ENCODE measurements at places on chromosomes 5 and 9.

- DNase-seq: no peak
These were observed 213.9 kb downstream of the PRDM9 start for GRCh38 chr5:23721336-23721735.

- no peak for DNase-seq
These were observed 8.0 kb upstream of the REEP5 start for GRCh38 chr5:112930082-112930344.

DNA sequence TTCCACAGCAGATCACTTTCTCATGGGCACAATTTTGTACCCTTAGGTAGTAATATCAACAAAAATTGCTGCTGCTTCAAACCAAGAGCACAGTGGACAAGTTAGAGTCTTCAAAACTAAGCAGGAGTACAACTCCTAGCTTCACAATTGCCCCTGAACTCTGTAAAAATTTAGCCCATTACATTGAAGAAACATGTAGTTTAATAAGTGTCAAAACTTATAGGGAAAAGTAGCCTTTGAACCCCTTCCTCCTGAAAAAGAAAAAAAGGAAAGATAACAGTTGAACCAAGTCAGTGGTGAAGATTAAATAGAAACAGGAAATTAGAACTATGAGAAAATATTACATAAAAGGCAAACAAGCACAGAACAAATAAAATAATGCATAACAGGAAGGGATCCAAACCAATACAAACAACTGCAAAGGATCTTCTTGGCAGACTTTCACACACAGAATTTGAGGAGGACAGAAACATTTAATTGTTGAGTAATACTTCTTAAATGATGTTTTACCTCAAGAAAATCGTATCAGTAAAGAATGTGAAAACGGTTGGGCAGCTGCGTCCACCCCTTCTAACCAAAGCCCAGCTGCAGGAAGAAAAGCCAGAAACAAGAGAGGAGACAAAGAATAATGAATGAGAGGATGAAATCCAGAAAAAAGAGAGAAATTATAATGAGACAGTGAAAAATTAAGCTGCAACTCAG lies 636.0 kb downstream of the NR2F1-AS1 start:
- peak; percentile 72 for DNase-seq

DNA sequence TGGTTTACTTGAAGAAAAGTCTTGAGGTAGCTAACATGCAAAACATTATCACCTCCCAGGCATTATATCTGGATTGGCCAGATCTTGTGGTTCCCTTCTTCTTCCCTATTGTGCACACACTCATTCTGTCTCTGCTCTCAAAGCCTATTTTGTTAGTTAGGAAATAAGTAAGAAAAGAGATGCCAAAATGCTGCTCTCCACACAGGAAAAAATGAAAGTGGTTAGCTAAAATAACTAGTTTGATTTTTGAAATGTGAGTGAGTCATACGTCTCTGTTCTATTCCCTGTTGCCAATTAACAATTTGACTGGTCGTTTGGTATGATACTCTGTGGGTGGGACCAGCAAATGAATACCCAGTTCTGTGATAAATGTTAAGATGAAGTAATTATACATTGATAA lies 28.1 kb downstream of the LMNB1 start:
- DNase-seq: no peak

DNA sequence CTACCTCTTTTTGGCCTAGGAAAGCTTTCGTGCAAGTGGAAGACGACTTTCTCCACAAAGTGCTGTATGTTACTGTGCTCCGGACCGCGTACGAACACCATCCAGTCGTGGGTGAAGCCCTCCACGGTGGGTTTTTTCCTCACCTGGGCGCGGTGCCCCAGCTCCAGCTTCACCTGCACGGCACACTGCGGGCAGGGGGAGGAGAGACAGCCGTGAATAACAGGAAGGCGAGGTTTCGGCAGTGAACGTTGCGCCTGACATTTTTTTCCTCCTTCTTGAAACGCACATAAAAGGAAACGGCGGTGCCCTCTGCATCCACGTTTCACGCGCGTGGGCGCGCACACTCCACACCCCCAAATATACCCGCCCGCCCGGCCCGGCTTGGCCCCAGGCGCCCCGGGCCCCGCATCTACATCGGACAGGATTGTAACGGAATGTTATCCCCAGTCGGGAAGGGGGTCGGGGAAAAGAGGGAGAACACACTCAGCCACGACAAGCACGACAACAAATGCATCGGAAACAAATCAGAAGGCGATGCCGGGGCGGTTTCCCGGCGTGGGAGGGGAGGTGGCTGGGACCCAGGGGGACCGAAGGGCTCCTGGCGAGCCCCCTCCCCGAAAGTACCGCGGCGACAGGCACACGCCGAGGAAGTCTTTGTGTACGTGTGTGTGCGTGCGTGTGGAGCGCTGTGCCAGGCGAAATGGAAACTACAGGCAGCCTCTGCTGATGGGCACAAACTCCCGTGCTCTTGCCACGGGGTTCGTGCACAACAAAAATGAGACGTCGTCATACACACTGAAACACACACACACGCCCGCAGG lies 1.4 kb downstream of the MLLT3 start:
- DNase-seq: peak; percentile 67

GRCh38 chr5:179147991-179148702 lies 88.0 kb downstream of the ZNF354C start:
- no peak for DNase-seq

GRCh38 chr5:125720348-125720685 lies 702.9 kb upstream of the GRAMD2B start:
- no peak for DNase-seq

DNA sequence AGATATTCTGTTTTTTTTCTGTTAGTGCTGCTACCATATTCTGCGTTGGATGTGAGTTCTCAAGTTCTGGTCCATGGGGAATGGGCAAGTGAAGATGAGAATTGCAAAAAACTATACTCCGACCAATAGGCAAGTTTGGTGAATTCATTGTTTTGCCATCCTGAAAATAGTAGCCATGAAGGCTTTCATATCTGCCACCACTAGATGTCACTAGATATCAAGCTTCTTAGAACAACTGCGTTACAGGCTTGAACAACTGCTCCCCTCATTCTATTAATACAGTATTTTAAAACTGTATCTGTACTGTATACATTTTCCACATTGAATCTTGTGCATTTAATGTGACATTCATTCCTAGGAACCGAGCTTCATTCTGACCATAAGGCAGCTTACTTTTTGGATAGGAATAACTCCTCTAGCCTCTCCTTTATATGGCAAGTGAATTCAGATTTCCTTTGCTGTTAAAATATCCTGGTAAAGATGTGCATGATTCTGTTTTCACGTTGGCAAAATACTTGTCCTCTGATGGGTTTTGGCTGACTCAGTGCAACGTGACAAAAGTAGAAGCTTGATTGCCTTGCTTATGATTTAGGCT lies 163.6 kb downstream of the SREK1 start:
- DNase-seq: no peak

- DNase-seq: no peak
These were observed 402.3 kb downstream of the LRRC70 start for GRCh38 chr5:62980884-62981283.

GRCh38 chr5:32510860-32511259 lies 66.3 kb upstream of the ZFR start:
- no peak for DNase-seq

- DNase-seq: no peak
These were observed 49.0 kb upstream of the CKMT2 start for GRCh38 chr5:81183811-81184748.

DNA sequence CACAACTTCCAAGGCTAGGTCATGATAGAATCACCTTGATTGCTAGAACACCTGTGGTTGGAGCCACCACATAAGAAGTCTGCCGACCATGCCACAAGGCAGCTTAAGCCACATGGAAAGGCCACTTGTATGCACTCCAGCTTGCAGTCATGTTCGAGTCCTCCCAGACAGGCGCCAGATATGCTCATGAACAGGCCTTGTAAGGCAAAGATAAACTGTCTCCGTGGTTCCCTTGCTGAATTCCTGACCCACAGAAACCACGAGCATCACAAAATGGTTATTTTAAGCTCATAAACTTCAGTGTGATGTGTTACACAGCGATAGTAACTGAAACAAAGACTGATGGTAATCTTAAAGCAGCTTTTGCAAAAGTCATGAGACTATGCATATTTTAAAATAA lies 188.4 kb upstream of the DAPK1 start:
- no peak for DNase-seq

DNA sequence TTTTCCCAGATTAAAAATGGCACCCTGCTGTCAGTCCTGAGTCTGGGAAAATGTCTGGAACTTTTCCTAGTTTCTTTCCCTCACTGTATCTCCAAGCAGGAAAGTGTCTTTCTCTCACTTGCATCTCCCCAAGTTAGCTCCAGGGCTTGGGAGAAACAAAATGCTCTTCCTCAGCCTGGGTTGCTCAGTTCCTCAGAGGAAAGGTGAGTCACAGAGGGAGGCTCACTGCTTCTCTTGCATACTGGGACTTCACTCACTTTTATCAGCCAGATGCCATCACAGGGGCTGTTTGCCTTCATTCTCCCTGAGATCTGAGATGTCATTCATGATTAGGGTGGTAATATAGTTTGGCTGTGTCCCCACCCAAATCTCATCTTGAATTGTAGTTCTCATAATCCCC lies 519.9 kb downstream of the SEMA5A start:
- no peak for DNase-seq

- no peak for DNase-seq
These were observed 6.6 kb downstream of the SAXO1 start for GRCh38 chr9:19026375-19026774.

DNA sequence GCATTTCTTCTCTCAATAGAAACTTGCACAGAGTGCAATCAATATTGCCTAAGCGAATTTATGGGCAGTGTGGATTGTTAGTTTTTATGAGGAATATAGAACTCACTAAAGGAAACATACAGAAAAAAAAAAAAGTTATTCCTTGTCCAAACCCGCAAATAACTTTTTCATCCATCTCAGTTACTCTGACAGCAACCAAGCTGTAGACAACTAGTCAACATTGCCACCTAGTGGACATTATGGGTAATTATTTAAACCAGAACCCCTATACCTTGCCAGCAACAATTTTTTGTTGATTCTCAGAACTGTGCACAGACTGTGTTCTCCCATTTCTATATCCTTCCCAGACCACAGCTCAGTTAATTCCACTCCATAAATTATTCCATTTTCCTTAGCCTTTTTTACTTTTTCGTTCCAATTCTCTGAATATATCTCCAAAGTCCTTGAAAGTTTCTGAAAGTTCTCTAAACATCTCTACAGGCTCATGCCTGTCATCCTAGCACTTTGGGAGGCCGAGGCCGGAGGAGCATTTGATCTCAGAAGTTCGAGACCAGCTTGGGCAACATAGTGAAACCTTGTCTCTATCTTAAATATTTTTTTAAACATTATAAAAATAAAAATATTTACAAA lies 2.6 kb upstream of the AFAP1L1 start:
- DNase-seq: no peak

GRCh38 chr5:175550055-175550805 lies 71.9 kb downstream of the SFXN1 start:
- no peak for DNase-seq

GRCh38 chr5:14818931-14819790 lies 52.4 kb downstream of the ANKH start:
- DNase-seq: peak; percentile 87

GRCh38 chr9:105216440-105217178 lies 27.8 kb upstream of the SLC44A1 start:
- peak; percentile 30 for DNase-seq

DNA sequence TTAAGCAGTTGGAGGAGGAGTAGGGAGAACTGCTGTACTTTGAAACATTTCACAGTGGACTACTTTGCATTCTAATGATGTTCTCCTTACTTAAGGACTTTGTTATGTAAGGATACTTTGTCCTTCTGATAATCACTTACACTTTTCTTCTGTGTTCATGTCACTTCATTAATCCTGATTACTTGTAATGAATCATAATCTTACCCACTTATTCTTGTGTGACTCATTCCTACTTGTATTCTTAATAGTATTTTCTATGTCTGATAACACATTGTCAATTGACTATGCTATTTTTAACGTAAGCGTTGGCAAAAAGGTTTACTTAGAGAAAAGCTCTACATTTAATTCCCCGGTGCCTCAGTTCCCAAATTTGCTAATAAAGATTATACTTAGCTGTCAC lies 63.8 kb downstream of the GHR start:
- DNase-seq: no peak

GRCh38 chr5:108196276-108196675 lies 185.6 kb downstream of the FBXL17 start:
- DNase-seq: no peak

GRCh38 chr9:6757132-6757455 lies 679 bp upstream of the KDM4C start:
- peak; percentile 52 for DNase-seq

DNA sequence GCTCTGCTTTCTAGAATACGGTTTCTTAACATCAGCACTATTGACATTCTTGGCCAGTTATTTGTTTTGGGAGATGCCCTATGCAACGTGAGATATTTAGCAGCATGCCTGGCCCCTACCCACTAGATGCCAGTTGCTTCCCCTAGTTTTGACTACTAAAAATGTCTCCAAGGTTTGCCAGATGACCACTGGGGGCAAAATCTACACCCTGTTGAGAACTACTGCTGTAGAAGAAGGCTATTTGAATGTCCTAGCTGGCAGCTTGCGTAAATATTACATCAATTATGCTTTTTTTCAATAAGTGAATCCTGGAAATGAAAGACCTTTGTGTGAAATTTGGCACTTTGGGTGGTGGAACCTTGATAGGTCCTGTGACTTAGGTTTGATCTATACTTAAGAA lies 5.0 kb downstream of the NCBP1 start:
- no peak for DNase-seq

DNA sequence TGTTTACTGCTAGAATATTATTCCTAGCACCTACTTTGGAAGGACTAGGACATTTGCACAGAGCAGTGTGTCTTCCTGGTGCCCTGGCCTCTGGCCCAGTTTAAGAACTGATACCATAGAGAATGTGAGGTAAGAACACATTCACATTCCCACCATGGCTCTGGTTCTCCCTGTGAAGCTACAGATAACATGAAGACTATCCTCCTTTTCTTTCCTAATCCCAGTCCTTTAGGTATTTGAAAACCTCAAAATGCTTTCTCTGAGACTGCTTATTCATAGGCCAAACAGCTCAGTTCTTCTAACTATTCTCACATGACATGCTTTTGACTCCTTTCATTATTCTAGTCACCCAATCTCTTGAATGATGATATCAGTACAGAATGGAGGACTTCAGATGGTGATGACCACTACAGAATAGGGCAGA lies 11.9 kb downstream of the FAM219A start:
- no peak for DNase-seq

DNA sequence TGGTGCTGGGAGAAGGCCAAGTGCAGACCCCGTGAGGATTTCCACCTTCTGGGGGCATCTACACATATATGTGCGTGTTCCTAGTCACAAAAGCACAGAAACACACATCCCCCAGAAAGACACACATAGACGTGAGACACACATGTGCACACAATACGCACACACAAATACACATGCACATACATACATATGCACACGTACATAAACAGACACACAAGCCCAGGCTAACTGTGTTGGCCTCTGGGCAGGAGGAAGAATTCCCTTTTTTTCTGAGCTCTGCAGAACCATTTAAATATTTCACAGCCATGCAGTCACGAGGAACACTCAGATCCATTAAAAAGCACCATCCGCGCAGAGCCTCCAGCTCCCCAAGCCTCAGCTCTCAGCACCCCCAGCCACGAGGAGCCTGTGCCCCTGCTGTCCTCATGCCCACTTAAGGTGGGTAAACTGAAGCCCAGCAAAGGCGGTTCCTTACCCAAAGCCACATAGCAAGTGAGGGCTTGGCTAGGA lies 5.3 kb downstream of the NINJ1 start:
- DNase-seq: no peak

- no peak for DNase-seq
These were observed 5.9 kb downstream of the DMRTA1 start for GRCh38 chr9:22452415-22453010.

GRCh38 chr9:96777426-96777864 lies 442 bp downstream of the ZNF510 start:
- no peak for DNase-seq

- peak; percentile 49 for DNase-seq
These were observed 217.5 kb downstream of the MAN2A1 start for GRCh38 chr5:109907189-109907588.
